ENCODE measurements at places on chromosomes 4 and X. TPM values are rescaled to one million over a fixed set of nuclear protein-coding genes. Genes with fewer than 3 reads are reported as not detected.

NUDT10 gene
- polyA plus RNA-seq, result 8.1 TPM

SRPX2 gene
- polyA plus RNA-seq, result 32.0 TPM

SHROOM2 gene
- 10.8 TPM for polyA plus RNA-seq

SH3RF1 gene
- 19.8 TPM for polyA plus RNA-seq

RELL1 gene
- 11.0 TPM for polyA plus RNA-seq

CCKAR gene
- 0.23 TPM for polyA plus RNA-seq

RASL11B gene
- polyA plus RNA-seq, result 23.0 TPM

SGMS2 gene
- polyA plus RNA-seq, result 14.9 TPM

GRCh38 chr4:3322059-3322550, 29.3 kb downstream of the RGS12 start:
- no peak for DNase-seq

DNA sequence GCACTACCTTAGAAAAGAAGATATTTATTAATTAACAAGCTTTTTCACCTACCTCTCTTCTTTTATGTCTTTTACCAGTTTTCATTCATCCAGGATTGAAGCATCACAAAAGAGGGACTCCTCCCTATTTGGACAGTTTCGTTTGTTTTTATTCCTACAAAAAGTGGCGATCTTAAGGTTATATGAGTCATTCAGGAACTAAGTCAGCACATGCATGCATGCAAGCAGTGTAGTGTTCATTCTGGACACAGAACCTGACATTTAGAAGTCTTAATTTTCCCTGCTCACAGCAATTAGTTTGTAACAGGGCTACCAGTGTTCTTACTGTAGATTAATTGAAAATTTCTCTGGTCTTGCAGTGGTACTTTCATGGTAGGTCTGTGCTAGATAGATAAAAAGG, 47.9 kb upstream of the QRFPR start:
- no peak for DNase-seq

DNA sequence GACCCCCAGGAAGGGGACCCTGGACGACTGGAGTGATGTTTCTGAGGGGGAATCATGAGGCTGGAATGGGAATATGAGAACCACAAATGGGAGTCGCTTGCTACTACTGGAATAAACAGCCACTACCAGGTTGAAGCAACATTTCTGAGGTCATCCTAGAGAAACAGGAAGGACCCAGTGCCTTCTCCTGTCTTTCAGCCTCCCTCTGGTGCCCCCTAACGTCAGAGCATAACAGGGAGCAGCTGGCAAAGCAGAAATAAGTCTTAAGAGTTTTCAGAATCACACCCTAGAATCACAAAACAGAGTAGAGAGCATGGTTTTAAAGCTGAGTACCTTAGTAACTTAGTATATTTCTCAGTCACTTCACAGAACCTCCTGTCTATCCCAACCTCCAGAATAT, 347.8 kb upstream of the PITX2 start:
- no peak for DNase-seq

DNA sequence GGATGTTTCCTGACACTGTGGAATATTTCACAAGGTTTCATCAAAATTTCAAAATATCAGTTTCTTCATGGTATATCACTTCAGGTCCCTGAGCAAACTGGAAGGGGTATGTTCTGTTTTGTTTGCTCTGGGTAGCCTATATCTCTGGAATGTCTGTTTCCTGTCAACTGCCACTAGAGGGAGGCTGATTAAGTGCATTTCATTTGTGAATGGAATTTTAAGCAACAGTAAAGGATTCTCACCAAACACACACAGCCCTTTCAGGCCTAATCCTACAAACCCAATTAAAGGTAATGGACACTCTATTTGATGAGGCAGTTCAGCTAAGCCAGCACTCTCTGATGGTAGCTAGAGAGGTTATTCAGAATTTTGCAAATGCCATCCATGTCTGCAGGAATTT, 307.1 kb downstream of the TEX13A start:
- no peak for DNase-seq

DNA sequence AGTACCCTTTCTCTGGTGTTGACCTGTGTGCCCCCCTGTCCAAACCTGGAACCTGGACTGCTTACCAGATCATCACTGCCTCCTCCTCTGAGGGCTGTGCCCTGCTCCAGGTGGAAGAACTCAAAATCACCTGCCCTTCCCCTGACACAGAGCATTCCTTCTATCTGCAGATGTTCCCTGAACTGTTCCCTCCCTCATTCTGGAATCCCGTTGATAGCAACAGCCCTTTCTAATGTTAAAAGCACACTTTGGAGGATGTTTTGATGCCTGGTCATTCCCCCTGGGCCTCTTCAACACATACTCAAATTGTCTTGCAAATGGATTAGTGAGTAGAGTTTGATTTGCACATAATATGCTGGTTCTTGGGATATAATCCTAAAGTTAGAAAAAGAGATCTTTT, 225.8 kb downstream of the FGF13 start:
- DNase-seq, result no peak

DNA sequence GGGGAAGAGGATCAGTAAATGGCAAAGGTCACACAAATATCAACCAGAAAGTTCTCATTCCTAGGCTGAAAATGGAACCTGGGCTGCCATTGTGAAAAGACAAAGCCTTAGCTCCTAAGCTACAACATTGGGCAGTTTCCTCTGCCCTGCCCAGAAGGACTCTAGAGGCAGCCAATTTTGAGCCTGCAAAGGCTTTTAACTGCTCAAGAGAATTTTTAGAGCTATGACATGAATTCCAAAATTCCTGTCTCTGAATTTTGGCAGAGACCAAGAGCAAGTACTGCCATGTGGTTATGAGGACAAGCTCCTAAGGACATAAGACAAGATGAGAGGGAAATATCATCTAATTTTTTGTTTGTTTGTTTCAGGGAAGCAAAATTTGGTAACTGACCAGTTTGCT, 29.6 kb upstream of the IGFBP7 start:
- DNase-seq, result no peak

GRCh38 chr4:69748173-69748572, 12.2 kb downstream of the SULT1B1 start:
- no peak for DNase-seq

- no peak for DNase-seq
Observed at GRCh38 chr4:170193496-170193895, 103.7 kb upstream of the AADAT start.

- no peak for DNase-seq
Observed at GRCh38 chr4:168796362-168797106, 213.5 kb downstream of the CBR4 start.

DNA sequence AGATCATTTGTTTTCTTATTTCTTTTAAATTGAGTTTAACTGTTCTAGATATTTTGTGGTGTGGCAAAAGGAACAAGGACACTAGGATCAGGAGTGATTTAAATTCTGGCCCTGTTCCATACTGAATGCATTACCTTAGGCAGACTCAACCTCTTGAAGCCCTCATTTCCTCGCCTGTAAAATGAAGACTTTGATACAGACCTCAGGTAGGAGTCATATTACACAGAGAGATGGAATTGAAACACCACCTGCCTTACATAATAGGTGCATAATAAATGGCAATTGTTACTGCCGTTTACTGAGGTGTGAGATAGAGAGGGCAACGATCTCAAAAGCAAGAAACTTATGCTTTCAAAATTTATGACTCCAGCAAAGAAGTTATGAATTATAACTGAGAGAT, 28.2 kb upstream of the RASSF6 start:
- DNase-seq, result no peak

- peak; percentile 2 for DNase-seq
Observed at GRCh38 chrX:87299563-87300160, 217.9 kb upstream of the KLHL4 start.

GRCh38 chr4:10015140-10015753, 6.0 kb downstream of the SLC2A9 start:
- no peak for DNase-seq

GRCh38 chr4:56148428-56148827, 199.7 kb downstream of the CEP135 start:
- no peak for DNase-seq

GRCh38 chrX:9091258-9091657, 57.3 kb upstream of the FAM9B start:
- DNase-seq, result no peak

DNA sequence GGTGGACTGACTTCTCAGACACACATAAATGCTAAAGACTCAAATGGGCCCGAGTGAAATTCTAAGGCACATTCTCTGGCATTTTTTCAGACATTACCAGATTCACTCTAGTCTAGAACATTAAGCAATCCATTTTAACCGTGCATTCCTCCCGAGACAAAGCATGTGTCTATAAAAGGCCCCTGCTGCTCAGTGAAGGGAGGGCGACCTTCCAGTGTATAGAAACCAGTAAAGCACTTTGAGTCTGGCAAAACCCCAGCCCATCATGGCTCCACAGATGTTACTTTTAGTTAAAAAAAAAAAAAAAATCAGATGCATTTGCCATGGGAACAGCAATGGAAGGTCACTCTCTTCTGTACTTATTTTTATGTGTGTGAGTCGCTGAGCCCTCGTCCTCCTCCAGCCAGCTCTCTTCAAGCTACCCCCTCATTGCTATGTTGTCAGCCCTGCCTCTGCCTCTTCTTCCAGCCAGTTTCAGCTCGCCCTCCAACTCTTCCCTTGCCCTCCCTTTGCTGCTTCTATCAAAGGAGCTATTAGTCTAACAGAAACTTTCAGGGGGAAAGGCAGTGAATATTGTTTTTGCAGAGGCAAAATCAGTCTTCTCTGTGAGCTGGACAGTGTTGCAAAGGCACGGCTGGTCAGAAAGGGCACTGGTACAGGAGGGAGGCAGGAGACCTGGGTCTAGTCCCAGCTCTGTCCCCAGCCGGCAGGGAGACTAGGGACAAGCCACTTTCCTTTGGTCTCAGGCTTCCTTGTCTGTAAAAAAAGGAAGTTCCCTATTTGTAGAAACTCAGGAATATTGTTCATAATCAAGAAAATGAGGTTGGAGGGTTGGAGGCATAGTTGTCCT, 644.2 kb downstream of the ZNF674 start:
- DNase-seq, result peak; percentile 74

DNA sequence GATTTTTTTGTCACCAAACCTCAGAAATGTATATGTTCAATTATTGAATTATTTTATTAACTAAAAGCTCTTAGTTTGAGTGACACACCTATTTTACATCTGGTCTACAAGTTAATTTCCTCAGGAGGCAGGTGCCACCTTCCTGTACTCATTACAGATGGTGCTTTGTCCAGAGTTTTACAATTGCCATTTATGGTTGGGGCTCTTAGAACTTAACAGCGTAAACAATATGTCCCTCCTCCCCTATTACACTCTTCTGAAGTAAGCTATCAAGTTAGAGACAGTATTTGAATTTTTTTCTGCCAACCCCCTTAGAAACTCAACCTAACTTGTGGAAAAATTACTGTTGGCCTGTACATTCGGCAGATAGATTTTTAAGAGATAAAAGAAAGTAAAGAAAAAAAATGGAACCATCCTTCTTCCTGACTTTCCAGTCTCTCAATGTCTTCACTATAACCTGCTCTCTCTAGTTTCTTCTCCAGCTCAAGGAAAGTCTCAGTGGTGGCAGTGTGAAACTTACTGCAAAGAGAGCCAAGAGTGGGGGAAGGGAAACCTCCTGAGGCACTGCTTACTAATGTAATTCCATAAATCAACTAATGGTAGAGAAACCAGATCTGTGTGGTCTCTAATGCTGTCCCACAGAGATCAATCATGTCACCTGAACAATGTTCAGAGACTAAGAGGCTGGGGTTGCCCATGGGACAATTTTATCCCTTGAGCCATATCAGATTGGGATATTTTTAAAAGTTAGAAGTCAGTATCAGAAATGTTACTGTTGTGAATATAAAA, 7.8 kb downstream of the CXXC4 start:
- no peak for DNase-seq

DNA sequence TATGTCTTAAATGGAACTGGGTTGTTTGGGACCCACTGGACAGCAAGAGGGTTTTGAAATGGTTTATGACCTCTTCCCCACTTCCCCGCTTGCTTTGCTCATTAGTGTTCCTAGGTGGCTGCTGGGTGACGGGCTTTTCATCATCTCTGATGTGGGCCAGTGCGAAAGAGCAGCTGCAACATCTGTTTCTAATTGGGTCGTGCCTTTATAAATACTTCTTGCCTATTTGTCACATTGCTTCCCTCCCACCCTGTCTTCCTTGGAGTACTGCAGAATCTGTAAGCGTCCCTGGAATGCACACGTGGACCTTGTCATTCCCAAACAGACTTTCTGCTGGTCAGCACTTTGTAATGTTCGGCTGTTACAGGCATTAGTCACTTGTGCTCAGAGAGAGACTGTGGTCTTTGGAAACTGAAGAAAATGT, 35.2 kb downstream of the SEPTIN11 start:
- peak; percentile 88 for DNase-seq

GRCh38 chr4:114257501-114257900, 278.1 kb upstream of the ARSJ start:
- no peak for DNase-seq

DNA sequence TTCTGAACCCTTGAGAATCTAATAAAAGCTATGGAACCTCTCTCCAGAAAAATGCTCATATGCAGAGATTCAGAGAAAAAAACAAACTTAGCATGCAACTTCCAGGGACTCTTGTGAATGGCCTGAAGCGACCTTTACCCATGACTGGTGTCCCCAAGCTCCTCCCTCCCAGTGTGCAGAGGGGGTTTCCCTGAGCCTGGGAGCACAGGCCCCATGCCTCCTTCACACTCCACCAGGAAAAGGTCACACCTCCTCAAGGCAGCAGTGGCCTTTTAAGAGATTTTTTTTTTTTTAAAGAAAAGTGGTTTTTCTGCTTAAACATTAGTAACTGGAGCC, 13.3 kb upstream of the UBA6 start:
- no peak for DNase-seq

DNA sequence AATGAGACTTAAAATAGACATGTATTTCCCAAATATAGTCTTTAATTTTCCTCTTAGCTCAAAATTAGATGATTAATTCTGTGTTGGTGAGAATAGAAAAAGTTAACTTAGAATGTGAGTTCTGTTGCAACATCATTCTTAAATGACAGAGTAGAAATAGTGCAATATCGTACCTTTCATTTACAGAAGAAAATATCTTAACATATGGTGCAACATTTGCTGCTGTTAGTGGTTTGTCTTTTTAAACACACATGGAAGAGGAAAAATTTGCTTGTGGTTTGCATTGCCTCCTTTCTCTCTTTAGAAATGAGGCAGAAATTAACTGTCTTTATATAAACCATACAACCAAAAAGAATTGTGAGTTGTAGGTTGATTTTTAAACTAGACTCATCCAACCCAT, 39.3 kb upstream of the FHDC1 start:
- no peak for DNase-seq

DNA sequence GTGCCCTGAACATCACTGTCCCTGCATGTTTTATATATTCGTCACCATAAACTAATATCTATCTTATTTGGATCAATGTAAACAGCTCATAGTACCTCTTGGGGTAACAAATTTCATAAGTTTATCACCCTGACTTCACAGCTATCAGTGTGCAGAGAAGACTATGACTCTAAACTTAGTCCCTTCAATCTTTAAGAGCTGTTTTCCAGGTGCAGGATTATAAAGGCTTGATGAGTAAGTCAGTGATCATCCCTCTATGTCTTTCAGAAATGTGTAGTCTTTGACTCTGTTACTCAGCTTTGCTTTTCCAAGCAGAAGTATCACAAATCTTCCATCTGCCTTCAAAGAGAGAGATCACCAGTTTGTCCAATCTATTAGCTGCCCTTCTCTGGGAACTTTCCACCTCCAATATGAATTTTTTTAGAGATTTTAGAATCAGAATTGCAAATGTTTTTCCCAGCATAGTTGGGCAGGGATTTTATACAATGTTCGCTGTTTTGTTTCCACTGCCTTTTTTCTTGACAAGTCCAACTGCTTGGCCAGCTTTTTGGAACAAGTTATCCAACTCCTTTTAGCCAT, 45.1 kb upstream of the TSPAN7 start:
- DNase-seq, result no peak

GRCh38 chrX:14027036-14027435, 2.7 kb downstream of the GEMIN8 start:
- no peak for DNase-seq

GRCh38 chrX:37871626-37872302, 24.4 kb upstream of the DYNLT3 start:
- DNase-seq, result no peak

Measured in right lung (tissue), 10 donors.